Activated CD4-positive, alpha-beta memory T cell treated with anti-CD3 and anti-CD28 coated beads for 36 hours (primary cell): ENCODE measurements at places on chromosomes 6 and 20. TPM values are rescaled to one million over a fixed set of nuclear protein-coding genes. Genes with fewer than 3 reads are reported as not detected.

- H3K27me3 ChIP-seq, result no peaks in the 10 kb centered on the region
- H3K27ac ChIP-seq, result no peak overlapping the region
- DNase-seq, result no peak
Measured at GRCh38 chr6:107396211-107396610, 63.2 kb downstream of the PDSS2 start.

DNA sequence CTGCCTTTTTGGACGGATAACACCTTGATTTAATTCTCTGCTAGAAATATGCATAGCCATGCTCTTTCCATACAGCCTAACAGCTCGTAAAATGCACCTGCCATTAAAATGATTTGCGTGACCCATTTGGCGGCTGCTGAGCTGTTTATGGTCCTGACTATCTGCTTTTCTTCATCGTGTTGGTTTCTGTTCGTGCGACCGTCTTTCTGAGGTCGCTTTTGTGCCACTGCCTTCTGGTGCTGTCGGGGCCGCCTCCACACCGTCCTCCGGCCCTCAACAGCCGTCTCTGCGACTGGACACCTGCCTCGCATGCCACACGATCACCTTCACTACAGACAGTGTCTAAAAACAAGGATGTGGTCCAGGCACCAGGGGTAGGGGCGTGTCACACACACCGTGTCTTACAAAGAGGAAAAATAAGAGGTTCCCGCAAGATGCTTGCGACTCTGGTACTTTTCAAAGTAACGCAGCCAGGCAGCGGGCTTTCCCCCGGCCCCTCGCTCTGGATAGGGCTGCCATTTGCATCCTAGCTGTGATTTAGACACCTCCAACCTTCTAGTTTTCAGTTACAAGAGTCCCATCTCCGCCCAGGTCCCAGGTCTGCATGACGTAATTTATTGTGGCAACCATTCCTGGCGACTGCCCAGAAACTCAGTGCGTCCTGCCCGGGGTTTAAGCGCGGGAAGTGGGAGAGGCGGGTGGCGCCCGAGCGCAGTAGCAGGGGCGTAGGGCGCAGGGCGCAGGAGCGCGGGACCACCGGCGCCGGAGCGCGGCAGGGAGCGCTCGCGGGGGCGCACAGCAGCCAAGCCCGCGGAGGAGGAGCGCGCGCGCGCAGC, at the start of gene STMND1:
STMND1 (plus strand) TSS at position 629 of the 836 bp plus-strand sequence. CDS start 208 bp downstream, outside the sequence.
- peak within 1 kb of the TSS; percentile 30 for H3K4me3 ChIP-seq
- DNase-seq, result peak; percentile 14
- H3K4me1 ChIP-seq, result peaks cover 5% of the 10 kb centered on the region
- no peaks in the 10 kb centered on the region for H3K36me3 ChIP-seq
- peaks cover 49% of the 10 kb centered on the region for H3K27me3 ChIP-seq
- no peak within 1 kb of the TSS for H3K27ac ChIP-seq

GRCh38 chr6:35831257-35832007, 26.3 kb downstream of the LHFPL5 start:
- H3K4me3 ChIP-seq, result no peak overlapping the region
- peaks cover 20% of the 10 kb centered on the region for H3K36me3 ChIP-seq
- H3K27me3 ChIP-seq, result peaks cover 4% of the 10 kb centered on the region
- H3K27ac ChIP-seq, result no peak overlapping the region
- DNase-seq, result no peak

- peaks cover 4% of the 10 kb centered on the region for H3K27me3 ChIP-seq
- no peak overlapping the region for H3K27ac ChIP-seq
- no peaks in the 10 kb centered on the region for H3K4me1 ChIP-seq
- DNase-seq, result no peak
Measured at GRCh38 chr6:132218059-132218696, 183.1 kb downstream of the MOXD1 start.

The SPATA25 gene
- total RNA-seq, result 0.50 TPM

The DCDC2 gene
- total RNA-seq, result not detected

The VWA7 gene
- total RNA-seq, result 2.0 TPM

The BAK1 gene
- 56.3 TPM for total RNA-seq
